M059J (cell line): ENCODE measurements at places on chromosomes 7 and 10. TPM values are rescaled to one million over a fixed set of nuclear protein-coding genes. Genes with fewer than 3 reads are reported as not detected.

GRCh38 chr7:133139350-133139749, 57.5 kb upstream of the CHCHD3 start:
- peak; percentile 42 for DNase-seq

GRCh38 chr7:79664884-79665676, 211.6 kb upstream of the MAGI2 start:
- no peak for DNase-seq

LRIT1 gene
- total RNA-seq = not detected in 2 replicates

DNA sequence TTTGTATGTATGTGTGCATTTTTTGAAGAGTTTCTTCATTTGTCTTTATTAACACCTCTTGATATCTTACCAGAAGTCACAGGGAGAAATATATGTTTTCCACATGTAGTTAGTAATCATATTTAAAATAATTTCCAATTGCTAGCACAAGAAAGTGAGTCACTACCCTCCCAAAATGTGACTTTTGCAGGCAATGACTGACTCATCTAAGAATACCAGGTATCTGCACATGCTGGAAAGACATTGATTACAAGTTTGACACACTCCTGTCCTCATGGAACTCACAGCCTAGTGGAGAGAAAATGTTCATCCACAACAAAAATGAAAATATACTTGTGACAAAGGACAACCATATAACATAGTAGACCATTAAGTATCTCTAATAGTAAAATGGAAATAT, 82.9 kb downstream of the SEMA3D start:
- DNase-seq = peak; percentile 58

- no peak for DNase-seq
These were observed 10.9 kb downstream of the PWWP2B start for GRCh38 chr10:132407846-132408278.

ZNF503 gene
- total RNA-seq = 9.1 and 13.8 TPM in 2 replicates

DNA sequence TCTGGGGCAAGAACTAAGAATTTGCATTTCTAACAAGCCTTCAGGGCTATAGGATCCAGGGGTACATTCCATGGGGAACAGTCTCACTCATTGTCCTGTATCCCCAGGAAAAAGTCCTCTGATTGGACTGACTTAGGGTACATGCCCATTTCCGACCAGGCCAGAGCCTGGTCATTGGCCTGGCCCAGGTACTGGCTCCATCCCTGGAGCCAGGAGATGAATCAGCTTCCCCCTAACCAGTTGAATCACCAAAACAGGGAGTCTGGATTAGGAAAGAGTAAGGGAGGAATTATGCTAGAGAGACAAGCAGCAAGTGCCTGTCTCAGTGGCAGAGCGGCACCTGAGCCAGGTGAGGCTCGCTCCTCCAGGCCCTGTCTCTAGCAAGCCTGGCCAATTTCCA, 137.5 kb downstream of the FGFR2 start:
- peak; percentile 63 for DNase-seq

GRCh38 chr10:5760515-5760914, 52.7 kb downstream of the GDI2 start:
- DNase-seq = no peak

RAMP3 gene
- 0.66 and 1.7 TPM in 2 replicates for total RNA-seq

GRCh38 chr7:101968720-101969466, 151.5 kb downstream of the CUX1 start:
- DNase-seq = no peak

ANKRD2 gene
- total RNA-seq = not detected in 2 replicates

ADAM8 gene
- total RNA-seq = 0.02 and 1.3 TPM in 2 replicates

- DNase-seq = peak; percentile 84
These were observed 984.9 kb upstream of the AUTS2 start for GRCh38 chr7:68613405-68613804.

GRCh38 chr10:26857991-26858706, 2.6 kb downstream of the ABI1 start:
- no peak for DNase-seq

DNA sequence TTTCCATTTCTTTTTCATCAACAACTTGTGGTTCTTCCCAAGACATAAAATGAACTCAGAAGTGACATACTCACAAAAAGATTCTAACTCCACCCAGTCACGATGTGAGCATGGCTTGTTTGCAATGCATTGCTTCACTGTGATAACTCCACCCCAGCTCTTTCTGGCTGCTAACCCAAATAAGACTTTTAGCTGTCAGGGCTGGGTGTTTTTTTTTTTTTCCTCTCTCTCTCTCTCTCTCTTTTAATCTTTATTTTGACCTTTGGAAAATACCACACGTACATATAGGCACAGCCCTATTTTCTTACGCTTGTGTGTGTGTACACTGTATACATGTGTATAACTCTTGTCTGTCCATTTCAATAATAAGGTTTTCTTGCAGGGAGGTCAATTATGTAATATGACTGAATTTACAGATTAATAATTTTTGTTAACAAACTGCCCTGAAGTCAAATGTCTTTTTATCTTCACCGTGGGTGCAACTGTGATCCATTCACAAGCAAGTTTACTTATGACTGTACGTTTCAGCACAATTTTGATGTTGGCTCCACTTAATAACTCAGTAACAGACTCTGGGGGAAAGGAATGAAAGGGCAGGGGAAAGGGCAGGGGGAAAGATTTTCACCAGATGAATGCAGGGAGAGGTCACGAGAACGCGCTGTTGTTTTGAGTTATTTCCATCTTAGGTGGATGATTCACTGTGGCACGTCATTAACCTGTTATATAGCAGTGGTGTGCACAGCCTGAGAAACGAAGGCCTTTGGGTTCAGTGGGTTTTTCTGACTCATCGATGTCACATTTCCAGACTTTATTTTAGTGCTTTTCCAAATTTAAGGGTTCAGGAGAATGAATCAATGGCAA, 49.1 kb downstream of the APBB1IP start:
- DNase-seq = peak; percentile 95

- no peak for DNase-seq
These were observed 12.9 kb downstream of the FRG2B start for GRCh38 chr10:133613699-133614098.

CPN1 gene
- total RNA-seq = not detected in 2 replicates

SLC26A5 gene
- total RNA-seq = not detected in 2 replicates
